Activated T-cell treated with anti-CD3 and anti-CD28 coated beads, Interleukin-2, amount 50 U/mL, for 4 hours (primary cell): ENCODE measurements at places on chromosomes 11 and 22. TPM values are rescaled to one million over a fixed set of nuclear protein-coding genes. Genes with fewer than 3 reads are reported as not detected.

Gene CD3G
- 102 TPM for total RNA-seq

Gene TCN1
- not detected for total RNA-seq

Gene SLC17A6
- total RNA-seq = not detected

Gene OR51I1
- total RNA-seq = not detected

Gene PLEKHA7
- total RNA-seq = 2.7 TPM

Gene TP53AIP1
- total RNA-seq = not detected

Gene CHST1
- total RNA-seq = not detected

Gene SLC22A9
- not detected for total RNA-seq

Gene ESAM
- total RNA-seq = 0.40 TPM

Gene UBASH3B
- total RNA-seq = 39.9 TPM

Gene APBB1
- total RNA-seq = 34.5 TPM

Gene C22orf23
- not detected for total RNA-seq

Gene CYB5R3
- 58.5 TPM for total RNA-seq

Gene TEX54
- 0.89 TPM for total RNA-seq

Gene TRIM48
- not detected for total RNA-seq

Gene XNDC1N
- total RNA-seq = 10.3 TPM

Gene MRGPRX3
- not detected for total RNA-seq

Gene MRPL40
- 35.9 TPM for total RNA-seq

Gene CCDC15
- 1.6 TPM for total RNA-seq

Gene MUC2
- total RNA-seq = 0.30 TPM

Gene CDC42BPG
- total RNA-seq = 0.33 TPM

Gene OR56A1
- total RNA-seq = not detected

Gene HPX
- total RNA-seq = 0.71 TPM

Gene KCTD17
- 34.3 TPM for total RNA-seq

Gene UPK3A
- total RNA-seq = not detected

Gene GLYATL1B
- total RNA-seq = not detected

Gene OR5A1
- total RNA-seq = not detected

Gene UBE2L3
- 79.2 TPM for total RNA-seq

Gene DERL3
- total RNA-seq = 7.1 TPM

Gene PRPF19
- total RNA-seq = 311 TPM

Gene CALCA
- total RNA-seq = not detected

Gene CARNS1
- 1.4 TPM for total RNA-seq

Gene OR5AS1
- total RNA-seq = not detected

Gene TP53I11
- 9.2 TPM for total RNA-seq

Gene LDHAL6A
- total RNA-seq = not detected

Gene PYGM
- 1.7 TPM for total RNA-seq

Gene NXPE4
- not detected for total RNA-seq

Gene C11orf42
- not detected for total RNA-seq

Gene GGT5
- total RNA-seq = 0.11 TPM

Gene TPBGL
- total RNA-seq = 0.22 TPM

Gene ADORA2A
- 44.6 TPM for total RNA-seq

Gene KCNJ1
- total RNA-seq = not detected

Gene PACS1
- 46.3 TPM for total RNA-seq

Gene IGSF22
- 0.16 TPM for total RNA-seq

Gene IL18
- not detected for total RNA-seq

Gene GUCD1
- 92.2 TPM for total RNA-seq

Gene ZP1
- total RNA-seq = not detected

Gene RNF26
- 18.6 TPM for total RNA-seq

Gene PHETA2
- 2.1 TPM for total RNA-seq

Gene FAM111B
- 6.4 TPM for total RNA-seq

Gene MMP12
- not detected for total RNA-seq

Gene TMPRSS4
- not detected for total RNA-seq

Gene NUDT8
- total RNA-seq = 12.6 TPM

Gene TRIM29
- not detected for total RNA-seq

Gene BEST1
- total RNA-seq = not detected

Gene KCNQ1OT1
- total RNA-seq = 0.18 TPM

Gene ART1
- total RNA-seq = not detected
